HEK293T (cell line): ENCODE measurements at places on chromosomes 4 and X.

DNA sequence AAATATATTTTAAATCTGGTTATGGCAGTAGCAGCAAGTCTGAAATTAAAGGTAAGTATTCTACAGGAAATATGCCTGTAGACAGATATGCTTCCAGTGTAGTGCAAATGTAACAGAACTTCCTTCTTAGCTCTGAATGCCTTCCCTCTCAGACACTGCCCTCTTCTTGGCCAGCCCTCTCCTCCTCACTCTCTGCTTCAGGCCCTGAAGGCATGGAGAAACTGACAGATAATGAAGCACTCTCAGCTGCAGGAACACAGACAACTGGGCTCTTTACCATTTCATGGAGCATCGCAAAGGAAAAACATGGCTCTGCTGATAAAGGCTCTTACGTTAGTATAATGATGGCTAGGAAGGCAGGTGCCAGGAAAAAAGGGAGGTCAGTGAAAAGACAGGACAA is 431.5 kb upstream of the RASGEF1B start:
- DNase-seq: no peak

DNA sequence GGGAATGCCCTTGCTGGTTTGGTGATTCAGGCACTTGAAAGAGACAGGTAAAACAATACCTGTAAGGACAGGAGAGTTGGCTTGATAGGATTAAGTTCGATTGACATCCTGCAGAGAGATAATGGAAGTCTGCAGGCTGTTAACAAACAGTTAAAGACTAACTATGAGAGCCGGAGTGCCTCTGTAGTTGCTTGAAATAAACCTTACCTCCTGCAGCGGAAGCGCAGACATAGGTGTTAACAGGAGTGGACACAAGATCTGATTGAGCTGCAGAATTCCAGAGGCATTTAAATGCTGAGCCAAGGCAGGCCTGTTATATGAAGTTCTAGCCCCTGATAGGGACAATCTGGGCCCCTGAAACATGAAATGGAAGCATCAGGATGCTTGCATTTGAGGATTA is 416.7 kb upstream of the MAOA start:
- no peak for DNase-seq

DNA sequence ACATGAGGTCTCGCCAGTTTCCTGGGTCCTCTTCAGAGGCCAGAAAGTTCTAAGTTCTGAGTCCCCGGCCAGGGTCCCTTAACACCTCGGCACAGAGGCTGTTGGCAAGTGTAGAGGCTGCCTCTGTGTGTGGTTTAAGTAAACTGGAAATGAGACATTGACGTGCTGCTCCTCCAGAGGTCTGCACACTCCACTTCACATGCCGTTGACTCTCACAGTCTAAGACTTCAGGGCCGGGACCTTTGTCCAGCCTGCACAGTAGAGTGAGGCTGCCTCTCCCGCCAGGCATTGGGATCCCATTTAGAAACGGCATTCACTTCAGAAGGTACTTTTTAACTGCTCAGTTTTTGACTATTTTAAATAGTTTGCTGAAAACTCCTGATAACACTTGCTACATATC is 10.6 kb upstream of the TADA2B start:
- DNase-seq: no peak

- no peak for DNase-seq
Observed at GRCh38 chrX:139194571-139195280, 335.8 kb upstream of the F9 start.

GRCh38 chr4:54657185-54657550 is 589 bp upstream of the KIT start:
- no peak for DNase-seq

DNA sequence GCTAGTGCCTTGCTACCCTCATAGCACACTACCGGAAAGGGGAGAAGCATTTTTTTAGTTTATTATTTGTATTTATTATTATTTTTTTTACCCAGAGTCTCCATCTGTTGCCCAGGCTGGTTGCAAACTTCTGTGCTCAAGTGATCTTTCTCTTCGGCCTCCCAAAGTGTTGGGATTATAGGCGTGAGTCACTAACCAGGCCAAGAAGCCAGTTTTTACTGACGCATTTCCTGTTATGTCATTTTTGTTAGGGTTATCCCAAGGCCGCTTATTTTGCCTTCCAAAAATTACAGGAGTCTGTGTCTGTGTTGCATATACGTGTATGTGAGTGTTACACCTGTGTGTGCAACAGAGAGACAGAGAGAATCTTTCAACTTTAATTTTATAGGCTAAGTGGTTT is 404.5 kb downstream of the GBA3 start:
- no peak for DNase-seq
